Fibroblast of the aortic adventitia (primary cell): ENCODE measurements at places on chromosomes 16 and 17.
A peak's percentile ranks its signal among the peaks of the same experiment; 100 is the strongest.

- DNase-seq: no peak
Observed at GRCh38 chr17:80918731-80919130, 72.9 kb upstream of the CHMP6 start.

DNA sequence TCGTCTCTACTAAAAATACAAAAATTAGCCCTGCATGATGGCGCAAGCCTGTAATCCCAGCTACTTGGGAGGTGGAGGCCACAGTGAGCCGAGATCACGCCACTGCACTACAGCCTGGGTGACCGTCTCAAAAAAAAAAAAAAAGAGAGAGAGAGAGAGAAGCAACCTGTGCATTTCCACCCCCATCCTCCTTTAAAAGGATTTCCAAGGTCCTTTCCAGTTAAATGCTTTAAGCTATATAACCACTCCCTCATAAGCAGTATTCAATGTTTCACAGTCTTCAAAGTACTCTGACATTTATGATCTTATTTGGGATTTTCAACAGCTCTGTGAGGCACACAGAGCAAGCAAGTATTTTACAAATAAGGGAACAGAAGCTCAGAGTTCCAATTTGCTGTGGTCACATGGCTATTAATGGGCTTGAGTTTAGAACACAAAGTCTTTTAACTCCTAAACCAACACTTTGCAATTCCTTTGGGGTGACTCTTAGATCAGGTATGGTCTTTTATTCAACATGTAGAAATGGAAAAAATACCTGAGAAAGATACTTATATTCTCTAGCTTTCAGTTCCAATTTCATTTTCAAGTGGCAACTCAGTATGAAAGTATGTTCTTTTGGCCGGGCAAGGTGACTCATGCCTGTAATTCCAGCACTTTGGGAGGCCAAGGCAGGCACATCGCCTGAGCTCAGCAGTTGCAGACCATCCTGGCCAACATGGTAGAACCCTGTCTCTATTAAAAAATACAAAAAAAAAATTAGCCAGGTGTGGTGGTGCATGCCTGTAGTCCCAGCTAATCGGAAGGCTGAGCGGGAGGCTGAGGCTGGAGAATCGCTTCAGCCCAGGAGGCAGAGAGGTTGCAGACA, 31.3 kb downstream of the SPOP start:
- DNase-seq: peak; percentile 68

- DNase-seq: no peak
Observed at GRCh38 chr16:35194681-35195080, 1735.3 kb downstream of the TP53TG3F start.

GRCh38 chr16:87684106-87684677, 81.6 kb downstream of the KLHDC4 start:
- no peak for DNase-seq

- DNase-seq: no peak
Observed at GRCh38 chr17:2705263-2705662, 6.3 kb downstream of the CLUH start.

DNA sequence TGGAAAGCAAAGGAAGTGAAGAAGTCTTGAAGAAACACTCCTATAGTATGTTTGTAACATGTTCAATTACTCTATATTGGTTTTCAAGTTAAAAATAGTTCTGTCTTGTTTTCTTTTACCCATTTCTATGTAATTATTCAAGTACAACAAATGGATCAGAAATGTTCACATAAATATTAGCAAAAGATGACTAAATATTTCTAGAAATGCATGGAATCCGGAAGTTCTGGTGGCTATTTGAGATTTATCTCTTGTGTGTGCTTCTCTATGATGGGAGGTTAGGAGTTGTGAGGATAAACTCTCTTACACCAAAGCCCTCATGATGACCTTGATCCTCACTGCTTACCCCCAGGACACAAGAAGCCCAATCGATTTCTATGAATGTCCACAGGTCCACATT, 237.5 kb downstream of the CDH8 start:
- no peak for DNase-seq

- no peak for DNase-seq
Observed at GRCh38 chr17:2685696-2686095, 25.9 kb downstream of the CLUH start.

DNA sequence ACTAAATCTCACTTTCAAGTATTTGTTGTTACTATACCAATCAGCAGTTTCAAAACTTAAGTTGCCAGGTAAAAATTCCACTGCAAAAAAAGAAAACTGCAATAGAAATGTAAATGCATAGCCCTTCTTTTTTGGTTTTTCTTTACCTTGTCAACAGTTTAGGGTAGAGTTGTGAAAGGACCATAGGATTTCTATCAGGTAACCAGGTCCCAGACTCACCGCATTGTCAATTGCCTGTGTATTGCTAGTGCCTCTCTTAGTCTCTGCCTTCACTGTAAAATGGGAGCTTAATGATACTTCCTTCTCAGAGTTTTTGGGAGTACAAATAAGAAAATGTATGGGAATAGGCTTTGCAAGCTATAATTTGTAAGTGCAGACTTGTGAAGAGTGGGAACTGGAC, 145.0 kb downstream of the FTO start:
- no peak for DNase-seq

DNA sequence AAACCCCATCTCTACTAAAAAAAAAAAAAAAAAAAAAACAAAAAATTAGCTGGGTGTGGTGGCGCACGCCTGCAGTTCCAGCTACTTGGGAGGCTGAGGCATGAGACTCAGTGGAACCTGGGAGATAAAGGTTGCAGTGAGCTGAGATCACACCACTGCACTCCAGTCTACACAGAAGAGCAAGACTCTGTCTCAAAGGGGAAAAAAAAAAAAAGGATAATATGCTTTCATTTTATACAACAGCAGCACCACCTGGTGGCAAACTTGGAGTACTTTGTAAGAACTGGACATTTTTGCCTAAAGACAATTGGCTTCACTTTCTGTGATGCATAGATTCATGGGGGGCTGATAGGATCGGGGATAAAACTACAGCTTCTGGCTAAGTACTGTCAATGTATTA, 8.5 kb downstream of the CHTF8 start:
- DNase-seq: peak; percentile 83

DNA sequence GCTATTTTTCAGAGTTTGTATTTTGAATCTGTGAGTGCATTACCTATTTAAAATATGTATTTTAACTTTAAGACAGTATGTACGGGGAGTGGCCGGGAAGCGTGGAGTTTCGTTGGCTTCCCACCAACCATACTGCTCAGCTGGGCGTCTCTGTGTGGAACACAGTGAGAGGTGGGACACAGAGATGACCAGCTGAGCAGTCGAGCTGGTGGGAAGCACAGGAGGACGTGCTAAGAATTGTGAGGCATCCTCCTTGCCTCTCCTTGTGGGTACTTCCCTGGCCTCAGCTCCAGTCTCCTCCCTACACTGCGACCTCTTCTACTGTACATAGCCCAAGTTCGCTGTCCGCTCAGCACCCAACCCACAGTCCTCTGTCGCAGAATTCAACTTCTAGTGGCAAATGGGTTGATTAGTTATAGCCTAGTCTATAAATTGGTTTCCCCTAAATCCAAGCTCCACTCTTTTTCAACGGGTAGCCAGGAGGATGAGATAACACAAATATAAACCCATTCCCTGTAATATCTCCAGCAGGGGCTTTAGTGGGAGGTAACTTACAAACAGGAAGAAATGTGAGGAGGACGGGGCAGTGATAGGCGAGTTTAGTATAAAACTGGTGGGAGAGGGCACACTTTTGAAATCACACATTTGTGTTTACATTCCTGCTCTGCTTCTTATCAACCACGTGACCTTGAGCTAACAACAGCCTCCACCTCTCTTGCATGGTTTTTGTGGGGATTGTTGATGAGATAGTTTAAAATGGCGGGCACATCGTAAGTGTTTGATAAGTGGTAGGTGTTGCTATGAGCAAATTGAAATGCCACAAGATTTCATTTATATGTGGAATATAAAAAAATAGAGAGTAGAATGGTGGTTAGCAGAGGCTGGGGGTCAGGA, 211.9 kb upstream of the HS3ST3A1 start:
- DNase-seq: no peak

- DNase-seq: no peak
Observed at GRCh38 chr17:33291248-33292200, 1.6 kb downstream of the ASIC2 start.

- DNase-seq: no peak
Observed at GRCh38 chr17:75488693-75489510, 26.4 kb downstream of the CASKIN2 start.

- no peak for DNase-seq
Observed at GRCh38 chr16:75318737-75319136, 67.3 kb upstream of the BCAR1 start.

DNA sequence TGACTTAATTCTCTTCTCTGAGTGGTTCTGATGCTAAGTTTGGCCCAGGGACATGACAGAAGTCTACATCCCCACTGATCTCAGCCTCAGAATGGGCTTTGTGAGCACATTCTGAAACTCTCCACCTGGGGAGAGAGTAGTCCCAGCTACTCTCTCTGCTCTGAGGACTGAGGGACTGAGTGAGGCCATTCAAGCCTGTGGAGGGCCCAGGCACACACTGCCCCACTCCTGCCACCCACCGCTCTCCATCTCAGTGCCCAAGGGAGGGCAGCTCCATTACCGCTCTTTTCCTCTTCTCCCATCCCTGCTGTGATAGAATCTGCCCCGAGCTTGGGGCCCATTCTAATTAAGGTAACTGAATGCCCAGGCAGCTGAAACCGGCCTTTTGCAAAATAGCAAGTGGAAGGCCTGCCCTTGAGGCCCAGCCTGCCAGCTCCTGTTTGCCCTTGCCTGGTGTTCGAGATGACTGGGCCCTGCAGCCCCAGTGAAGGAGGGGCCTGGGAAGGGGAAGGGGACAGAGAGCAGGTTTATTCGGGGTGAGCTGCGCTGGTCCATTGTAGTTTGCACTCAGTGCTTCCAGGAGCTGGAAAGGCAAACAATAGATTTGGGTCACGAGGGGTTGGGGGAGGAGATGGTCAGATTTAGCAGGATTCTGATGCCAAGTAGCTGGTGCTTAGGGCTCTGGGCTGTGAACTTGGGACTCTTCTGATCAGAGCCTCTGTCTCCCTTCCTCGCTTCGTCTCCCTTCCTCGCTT, 76.2 kb downstream of the RAB11FIP4 start:
- DNase-seq: no peak

DNA sequence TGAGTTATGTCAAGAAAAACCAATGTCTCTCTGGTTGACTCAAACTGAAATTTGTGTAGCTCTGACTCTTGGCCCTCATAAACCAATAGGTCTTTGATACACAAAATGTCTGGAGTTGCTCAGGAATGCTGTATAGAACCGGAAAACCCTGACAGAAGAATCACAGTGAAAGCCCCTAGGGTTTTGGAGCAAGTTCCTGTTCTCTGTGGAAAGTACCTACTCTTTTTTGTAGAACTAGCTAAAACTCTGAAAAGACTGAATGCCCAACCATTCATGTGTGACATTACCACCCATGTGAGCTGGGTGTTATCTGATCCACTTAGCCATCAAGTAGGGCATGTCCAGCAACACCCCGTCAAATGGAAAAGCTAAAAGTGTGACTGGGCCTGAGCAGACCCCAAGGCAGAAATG, 28.8 kb downstream of the CCL4 start:
- no peak for DNase-seq

DNA sequence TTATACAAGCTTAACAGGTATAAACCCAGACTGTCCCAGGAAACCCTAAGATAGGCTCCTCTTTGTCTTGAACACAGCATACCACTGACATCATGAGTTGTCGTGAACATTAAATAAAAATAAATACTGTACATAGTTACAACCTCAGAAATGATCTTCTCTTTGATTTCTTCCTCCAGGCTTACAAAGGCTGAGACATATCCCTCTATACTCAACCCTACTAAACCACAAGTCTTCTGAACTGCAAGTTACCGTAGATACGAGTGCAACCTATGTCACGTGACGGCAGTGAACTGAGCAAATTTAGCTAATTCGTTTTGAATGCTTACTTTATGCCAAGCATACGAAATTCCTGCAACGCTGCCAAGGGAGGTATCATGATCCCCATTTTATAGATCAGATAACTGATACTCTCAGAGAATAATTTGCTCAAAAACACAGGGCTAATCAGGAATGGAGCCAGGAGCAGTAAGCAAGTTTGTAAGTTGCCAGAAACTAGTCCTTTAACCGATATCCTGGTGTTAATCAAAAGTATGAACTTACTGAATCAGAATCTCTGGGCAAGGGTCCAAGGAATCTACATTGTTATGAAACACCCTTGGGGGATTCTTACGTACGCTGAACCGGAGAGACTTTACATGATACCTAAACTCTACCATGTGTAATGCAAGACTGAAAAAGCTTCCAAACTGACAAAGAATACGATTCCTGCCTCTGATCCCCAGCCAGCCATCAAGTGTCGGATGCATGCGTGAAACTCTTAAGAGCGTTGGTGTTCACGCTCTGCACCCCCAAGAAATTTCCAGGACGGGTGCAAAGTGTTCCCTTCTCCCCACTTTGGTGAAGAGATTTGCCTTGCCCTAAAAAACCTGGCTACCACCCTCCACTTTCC, 106.2 kb downstream of the XYLT1 start:
- peak; percentile 99 for DNase-seq

DNA sequence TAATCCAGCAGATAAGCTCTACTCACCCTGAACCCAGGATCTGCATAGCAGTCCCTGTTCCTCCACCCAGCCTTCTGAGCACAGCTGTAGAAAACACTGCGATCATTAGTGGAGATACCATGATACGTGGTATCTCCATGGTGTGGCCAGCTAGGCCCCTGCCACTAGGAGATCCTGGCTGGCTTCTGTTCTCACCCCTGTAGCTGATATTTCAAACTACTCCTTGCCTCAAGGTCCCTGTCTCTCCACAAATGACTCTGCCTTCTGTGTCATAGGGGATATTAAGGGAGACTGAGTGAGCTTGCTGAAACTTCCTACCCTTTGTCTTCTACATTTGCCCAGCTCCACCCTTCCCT, 44.3 kb downstream of the ERN1 start:
- no peak for DNase-seq

GRCh38 chr16:19505600-19506303, 16.1 kb downstream of the GDE1 start:
- peak; percentile 86 for DNase-seq

DNA sequence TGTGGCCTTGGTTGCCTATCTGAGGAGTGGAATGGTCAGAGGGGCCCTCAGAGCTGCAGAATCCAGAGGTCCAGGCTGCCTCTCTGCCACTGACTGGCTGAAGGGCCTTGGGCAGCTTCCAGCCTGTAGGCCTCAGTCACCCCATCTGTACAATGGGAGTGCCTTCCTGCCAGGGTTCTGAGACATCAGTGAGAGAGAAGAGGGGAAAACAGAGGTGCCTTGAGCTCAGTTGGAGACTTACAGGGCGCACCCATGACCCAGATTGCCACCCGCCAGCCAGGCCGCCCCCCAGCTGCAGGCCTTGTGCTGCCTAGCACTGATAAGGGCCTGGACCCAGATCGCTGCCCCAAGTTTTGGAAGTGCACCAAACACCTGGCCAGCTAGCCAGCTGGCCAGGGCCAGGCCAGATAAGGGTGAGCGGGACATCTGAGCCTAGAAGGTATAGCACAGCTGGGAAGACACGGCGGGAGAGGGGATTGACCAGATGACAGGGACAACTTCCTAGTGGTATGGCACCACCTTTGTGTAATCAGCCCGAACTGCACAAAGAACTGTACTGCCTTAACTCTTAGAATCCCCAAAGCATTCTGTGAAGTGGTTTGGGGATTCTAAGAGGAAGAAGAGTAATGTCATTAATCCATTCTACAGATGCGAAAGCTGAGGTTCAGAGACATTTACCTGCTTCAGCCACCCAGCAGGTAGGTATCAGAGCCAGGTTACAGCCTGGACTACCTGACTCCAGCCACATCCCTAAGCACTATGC, 1.4 kb downstream of the SLC4A1 start:
- peak; percentile 14 for DNase-seq

- DNase-seq: no peak
Observed at GRCh38 chr17:7340179-7340578, 3.9 kb downstream of the ACAP1 start.

- no peak for DNase-seq
Observed at GRCh38 chr16:74651841-74652240, 14.8 kb downstream of the RFWD3 start.
